ENCODE measurements at places on chromosomes 12 and 14. TPM values are rescaled to one million over a fixed set of nuclear protein-coding genes. Genes with fewer than 3 reads are reported as not detected.
A peak's percentile ranks its signal among the peaks of the same experiment; 100 is the strongest.

GRCh38 chr14:101736585-101736984 is 24.9 kb upstream of the PPP2R5C start:
- no peaks in the 10 kb centered on the region for H3K36me3 ChIP-seq
- H3K4me1 ChIP-seq = peaks cover 14% of the 10 kb centered on the region
- H3K27ac ChIP-seq = no peak overlapping the region
- no peaks in the 10 kb centered on the region for H3K27me3 ChIP-seq

DNA sequence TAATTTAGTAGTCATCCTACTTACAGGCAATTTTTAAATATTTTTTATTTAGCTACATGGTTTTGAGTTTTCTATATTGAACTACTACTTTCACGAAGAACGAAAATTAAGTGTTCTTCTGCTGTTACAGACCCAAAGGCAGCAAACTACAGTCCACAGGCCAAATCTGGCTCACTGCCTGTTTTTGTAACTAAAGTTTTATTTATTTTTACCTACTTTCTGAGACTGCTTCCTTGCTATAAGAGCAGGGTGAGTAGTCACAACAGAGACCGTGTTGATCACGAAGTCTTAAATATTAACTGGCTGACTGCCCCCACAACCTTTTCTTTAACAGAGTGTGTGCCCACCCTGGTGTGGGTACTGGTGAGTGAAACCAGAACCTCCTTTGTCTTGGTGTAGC is 11.6 kb downstream of the RBM19 start:
- H3K27ac ChIP-seq = no peak overlapping the region
- no peak for DNase-seq
- H3K27me3 ChIP-seq = no peaks in the 10 kb centered on the region
- H3K4me1 ChIP-seq = no peaks in the 10 kb centered on the region
- no peak overlapping the region for H3K4me3 ChIP-seq
- peaks cover 86% of the 10 kb centered on the region for H3K36me3 ChIP-seq

DNA sequence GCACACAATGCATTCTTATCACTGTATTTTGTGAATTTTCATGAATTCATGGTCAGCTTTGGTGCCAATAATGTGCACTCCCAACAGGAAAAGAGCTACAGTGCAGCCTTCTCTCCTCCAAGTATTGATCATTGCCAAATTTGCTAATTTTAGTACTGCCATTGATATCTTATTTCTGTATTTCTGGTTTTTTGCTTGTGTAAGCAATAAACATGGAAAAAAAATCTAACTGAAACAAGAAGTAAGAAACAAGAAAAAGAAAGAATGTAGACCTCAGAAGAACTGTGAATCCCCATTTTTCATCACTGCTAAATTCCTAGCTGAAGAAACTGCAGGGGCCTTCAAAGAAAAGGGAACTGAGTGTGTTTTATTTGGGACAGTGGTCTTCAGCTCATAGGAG is 161.2 kb downstream of the METTL25 start:
- no peak overlapping the region for H3K27ac ChIP-seq
- no peaks in the 10 kb centered on the region for H3K36me3 ChIP-seq
- no peak for DNase-seq
- H3K4me3 ChIP-seq = no peak overlapping the region
- H3K4me1 ChIP-seq = no peaks in the 10 kb centered on the region

GDF3 gene
- total RNA-seq = 0.32 TPM

DNA sequence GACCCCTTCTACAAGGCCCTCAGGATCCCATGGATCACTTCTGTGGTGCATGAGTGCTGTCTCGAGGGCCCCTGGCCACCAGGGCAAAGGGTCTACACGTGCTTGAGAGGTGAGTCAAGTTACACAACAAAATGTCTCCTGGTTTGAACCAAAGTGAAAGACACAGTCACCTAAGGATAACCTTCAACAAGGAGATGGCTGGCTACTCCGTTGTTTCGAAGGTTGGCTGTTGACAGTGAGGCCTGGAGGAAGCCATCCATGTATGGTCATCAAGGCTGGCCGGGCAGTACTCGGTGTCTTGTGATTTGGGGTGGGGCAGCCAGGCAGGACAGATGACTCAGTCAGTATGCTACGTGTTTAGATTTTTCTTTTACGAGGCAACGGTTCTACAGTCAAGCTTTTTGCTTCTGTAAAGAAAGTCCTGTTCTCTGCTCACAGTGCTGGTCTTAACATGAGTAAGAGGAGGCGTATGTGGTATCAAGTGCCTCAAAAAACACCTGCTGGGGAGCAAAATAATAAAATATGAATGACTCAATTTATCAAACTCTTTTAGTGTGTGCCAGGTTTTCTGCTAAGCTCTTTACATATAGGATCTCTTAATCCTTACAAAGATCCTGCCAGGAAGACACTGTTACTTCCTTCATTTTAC is 18.0 kb upstream of the NT5DC3 start:
- H3K4me3 ChIP-seq = no peak overlapping the region
- no peak for DNase-seq
- peak overlapping the region; percentile 14 for H3K27ac ChIP-seq
- H3K4me1 ChIP-seq = no peaks in the 10 kb centered on the region
- no peaks in the 10 kb centered on the region for H3K27me3 ChIP-seq

GRCh38 chr14:76715511-76716081 is 45.7 kb upstream of the VASH1 start:
- H3K4me3 ChIP-seq = no peak overlapping the region
- no peaks in the 10 kb centered on the region for H3K27me3 ChIP-seq
- no peaks in the 10 kb centered on the region for H3K36me3 ChIP-seq
- DNase-seq = no peak
- H3K27ac ChIP-seq = peak overlapping the region; percentile 36

- H3K36me3 ChIP-seq = no peaks in the 10 kb centered on the region
- H3K27me3 ChIP-seq = no peaks in the 10 kb centered on the region
- H3K27ac ChIP-seq = no peak overlapping the region
These were observed 404.3 kb downstream of the TMEM117 start for GRCh38 chr12:44240186-44240585.

NKX2-1 gene
- total RNA-seq = 177 TPM

GRCh38 chr14:75794615-75795038 is 133.6 kb downstream of the TTLL5 start:
- H3K4me3 ChIP-seq = no peak overlapping the region
- DNase-seq = no peak
- H3K27me3 ChIP-seq = no peaks in the 10 kb centered on the region
- no peaks in the 10 kb centered on the region for H3K4me1 ChIP-seq

PRB4 gene
- not detected for total RNA-seq
